Activated T-cell treated with anti-CD3 and anti-CD28 coated beads, Interleukin-2, amount 50 U/mL, for 24 hours (primary cell): ENCODE measurements at places on chromosomes 12 and 14.

- peak; percentile 90 for DNase-seq
Observed at GRCh38 chr14:76956316-76957090, 72.0 kb downstream of the IRF2BPL start.

- no peak for DNase-seq
Observed at GRCh38 chr12:82948491-82948890, 261.8 kb downstream of the TMTC2 start.

- DNase-seq: no peak
Observed at GRCh38 chr12:98280152-98280551, 235.2 kb upstream of the TMPO start.

DNA sequence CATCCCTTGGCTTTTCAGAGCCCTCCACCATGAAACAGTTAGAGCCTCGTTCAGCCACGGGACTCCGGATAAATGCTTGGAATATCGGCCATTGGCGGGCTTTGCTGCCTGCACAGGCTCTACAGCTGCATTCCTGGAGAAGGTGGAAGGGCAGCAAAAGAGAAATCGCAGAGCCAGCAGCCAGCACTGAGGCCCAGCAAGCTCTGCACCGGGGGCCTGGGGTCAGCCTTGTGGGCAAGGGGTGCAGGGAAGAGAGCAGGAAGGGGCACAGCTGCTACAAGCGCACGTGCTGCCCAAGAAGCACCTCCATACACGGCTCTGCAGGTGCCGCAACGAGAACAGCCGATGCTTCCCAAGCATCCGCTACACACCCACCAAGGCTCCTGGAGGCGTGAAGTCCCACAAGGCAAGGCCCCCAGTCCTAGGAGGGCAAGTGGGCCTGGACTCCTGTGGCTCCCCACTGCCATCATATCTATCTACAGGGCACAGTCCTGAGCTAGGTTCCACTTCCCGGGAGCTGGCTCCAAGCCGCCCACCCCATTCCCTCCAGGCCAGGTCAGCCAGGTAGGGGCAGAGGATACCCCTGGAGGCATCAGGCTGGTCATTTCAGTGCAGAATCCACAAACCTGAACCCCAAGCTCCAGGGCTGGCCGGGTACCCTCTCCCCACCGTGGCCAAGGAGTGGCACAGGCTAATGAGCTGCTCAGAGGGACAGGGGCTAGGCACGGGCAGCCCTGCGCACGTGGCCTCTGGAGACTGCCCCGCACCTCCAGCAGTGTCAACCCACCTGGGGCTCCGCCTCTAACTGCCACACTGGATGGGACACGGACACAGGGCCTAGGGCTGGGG is 40.2 kb downstream of the CCNK start:
- no peak for DNase-seq

GRCh38 chr12:127494961-127495915 is 771.7 kb upstream of the TMEM132C start:
- no peak for DNase-seq
